Ovary (tissue), 10 donors: ENCODE measurements at places on chromosomes 2 and 18. TPM values are rescaled to one million over a fixed set of nuclear protein-coding genes. Genes with fewer than 3 reads are reported as not detected.

The HAAO gene
- total RNA-seq, result 28.8 TPM

The LRRTM1 gene
- total RNA-seq, result not detected

The KIAA2012 gene
- 0.27 TPM for total RNA-seq

The CD302 gene
- 40.5 TPM for total RNA-seq

- H3K4me3 ChIP-seq, result no peak overlapping the region
- H3K27ac ChIP-seq, result no peak overlapping the region
- no peaks in the 10 kb centered on the region for H3K4me1 ChIP-seq
- no peak for DNase-seq
These were observed 1516.1 kb downstream of the RPIA start for GRCh38 chr2:90207454-90208058.

GRCh38 chr2:169647496-169647895 lies 46.7 kb downstream of the CFAP210 start:
- DNase-seq, result no peak
- H3K27ac ChIP-seq, result no peak overlapping the region
- no peaks in the 10 kb centered on the region for H3K4me1 ChIP-seq
- H3K27me3 ChIP-seq, result no peaks in the 10 kb centered on the region
- H3K36me3 ChIP-seq, result no peaks in the 10 kb centered on the region
- no peak overlapping the region for H3K4me3 ChIP-seq

GRCh38 chr2:48883661-48884060 lies 128.1 kb upstream of the LHCGR start:
- no peaks in the 10 kb centered on the region for H3K36me3 ChIP-seq
- no peaks in the 10 kb centered on the region for H3K4me1 ChIP-seq
- H3K27ac ChIP-seq, result no peak overlapping the region
- DNase-seq, result no peak

DNA sequence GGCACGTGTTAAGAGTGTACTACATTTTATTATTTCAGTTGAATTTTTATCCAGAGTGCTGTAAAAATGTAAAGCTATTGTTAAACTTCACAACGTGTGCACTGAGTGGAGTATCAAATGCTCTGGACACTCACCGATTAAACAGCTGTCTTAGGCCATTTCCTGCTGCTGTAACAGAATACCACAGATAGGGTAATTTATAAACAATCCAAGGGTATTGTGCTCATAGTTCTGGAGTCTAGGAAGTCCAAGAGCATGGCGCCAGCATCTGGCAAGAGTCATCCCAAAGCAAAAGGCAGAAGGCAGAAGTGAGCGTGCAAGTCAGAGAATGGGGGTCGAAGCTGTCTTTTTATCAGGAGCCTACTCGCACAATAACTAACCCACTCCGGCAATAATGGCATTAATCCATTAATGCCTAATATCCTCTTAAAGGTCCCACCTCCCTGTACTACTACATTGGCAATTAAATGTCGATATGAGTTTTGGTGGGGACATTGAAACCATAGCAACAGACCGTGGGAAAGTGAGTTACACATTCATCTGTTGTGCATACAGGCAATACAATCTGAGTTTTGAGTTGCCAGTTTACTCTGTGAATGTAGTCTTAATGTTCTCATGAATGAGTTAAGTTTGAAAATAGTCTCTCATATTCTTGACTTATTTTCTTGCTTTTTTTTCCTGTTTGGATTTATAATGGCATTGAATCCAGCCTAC lies 64.8 kb downstream of the ARMC9 start:
- H3K36me3 ChIP-seq, result no peaks in the 10 kb centered on the region
- no peak for DNase-seq
- H3K4me3 ChIP-seq, result no peak overlapping the region
- H3K27me3 ChIP-seq, result no peaks in the 10 kb centered on the region
- peaks cover 4% of the 10 kb centered on the region for H3K4me1 ChIP-seq

DNA sequence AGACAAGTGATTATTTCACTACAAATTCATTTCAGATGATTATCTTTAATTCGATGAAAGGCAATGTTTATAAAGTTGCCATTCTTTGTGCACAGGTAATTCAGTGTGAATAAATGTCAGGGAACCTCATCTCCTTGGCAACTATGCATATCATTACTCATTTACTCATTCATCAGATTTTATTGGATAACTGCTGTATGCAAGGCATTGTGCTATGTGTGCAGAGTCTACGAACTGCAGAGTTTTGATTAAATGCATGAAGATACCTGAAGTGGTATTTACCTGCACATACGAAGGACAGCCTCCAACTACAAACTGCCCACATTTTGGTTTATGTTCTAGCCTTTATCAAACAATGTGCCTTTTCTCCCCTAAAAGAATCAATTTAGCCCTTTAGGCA lies 3.5 kb downstream of the RND3 start:
- no peaks in the 10 kb centered on the region for H3K36me3 ChIP-seq
- peaks cover 1% of the 10 kb centered on the region for H3K4me1 ChIP-seq
- DNase-seq, result no peak
- H3K27me3 ChIP-seq, result no peaks in the 10 kb centered on the region
- H3K27ac ChIP-seq, result no peak overlapping the region
- no peak overlapping the region for H3K4me3 ChIP-seq

DNA sequence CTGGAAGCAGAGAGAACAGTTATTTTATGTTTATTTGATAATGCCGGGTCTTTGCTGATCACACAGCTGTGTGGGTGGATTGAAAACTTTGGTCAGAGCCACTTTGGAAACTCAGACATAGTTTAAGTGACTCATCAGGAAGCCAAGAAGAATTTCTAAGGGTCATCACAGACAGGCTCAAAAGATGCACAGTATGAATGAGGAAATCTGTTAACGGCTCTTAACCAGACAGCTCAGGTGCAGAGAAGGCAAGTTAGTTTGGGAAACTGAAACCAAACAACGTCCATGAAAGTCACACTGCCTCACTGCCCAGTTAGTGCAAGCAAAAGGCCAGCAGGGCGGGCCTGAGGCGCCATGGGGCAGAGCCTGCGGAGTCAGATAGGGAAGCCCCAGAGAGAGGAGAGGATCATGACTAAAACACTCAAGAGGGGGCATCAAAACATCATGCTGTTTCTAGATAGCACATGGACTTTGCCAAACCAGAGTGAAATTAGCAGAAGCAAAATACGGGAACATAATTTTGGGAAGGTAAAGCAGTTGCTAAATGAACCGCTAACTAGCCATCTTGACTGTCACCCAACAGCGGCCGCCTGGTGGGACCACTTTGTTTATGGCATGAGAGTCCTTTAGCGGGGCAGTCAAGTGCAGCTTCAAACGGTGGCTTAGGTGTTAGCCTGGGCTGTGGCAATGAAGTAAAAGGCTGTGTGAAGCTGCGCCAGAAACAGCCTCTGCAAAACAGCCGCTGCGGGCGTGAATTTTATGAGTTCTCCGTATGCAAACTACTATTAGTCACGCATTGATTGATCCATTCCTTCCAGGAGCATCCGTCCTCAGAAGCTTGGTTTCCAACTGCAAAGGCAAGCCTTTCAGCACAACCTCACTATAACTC lies 101.2 kb downstream of the KCTD18 start:
- no peak overlapping the region for H3K4me3 ChIP-seq
- no peak overlapping the region for H3K27ac ChIP-seq
- DNase-seq, result no peak
- H3K27me3 ChIP-seq, result no peaks in the 10 kb centered on the region
